ENCODE measurements at places on chromosomes 3 and 15.

- DNase-seq, result no peak
These were observed 4.4 kb upstream of the ABHD5 start for GRCh38 chr3:43686333-43686699.

DNA sequence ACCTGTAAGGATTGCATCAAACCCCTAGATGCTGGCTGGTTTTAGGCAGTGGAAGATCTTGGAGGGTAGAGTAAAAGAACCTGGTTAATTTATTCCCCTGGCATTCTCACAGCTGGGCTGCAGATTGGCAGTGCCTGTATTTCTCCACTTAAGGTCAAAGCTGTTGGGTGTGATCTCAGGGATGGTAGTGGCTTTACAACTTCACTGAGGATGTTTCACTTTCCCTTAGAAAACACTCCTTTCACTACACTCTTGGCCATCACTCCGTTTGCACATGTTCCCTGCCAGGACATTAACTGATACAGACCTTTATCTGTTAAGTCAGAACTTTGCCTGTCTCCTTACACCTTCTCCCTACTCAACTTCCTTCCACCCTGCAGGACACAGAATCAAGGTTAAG lies 779.1 kb upstream of the SEMA6D start:
- no peak for DNase-seq

- no peak for DNase-seq
These were observed 24.1 kb downstream of the CHD2 start for GRCh38 chr15:92924216-92924615.

DNA sequence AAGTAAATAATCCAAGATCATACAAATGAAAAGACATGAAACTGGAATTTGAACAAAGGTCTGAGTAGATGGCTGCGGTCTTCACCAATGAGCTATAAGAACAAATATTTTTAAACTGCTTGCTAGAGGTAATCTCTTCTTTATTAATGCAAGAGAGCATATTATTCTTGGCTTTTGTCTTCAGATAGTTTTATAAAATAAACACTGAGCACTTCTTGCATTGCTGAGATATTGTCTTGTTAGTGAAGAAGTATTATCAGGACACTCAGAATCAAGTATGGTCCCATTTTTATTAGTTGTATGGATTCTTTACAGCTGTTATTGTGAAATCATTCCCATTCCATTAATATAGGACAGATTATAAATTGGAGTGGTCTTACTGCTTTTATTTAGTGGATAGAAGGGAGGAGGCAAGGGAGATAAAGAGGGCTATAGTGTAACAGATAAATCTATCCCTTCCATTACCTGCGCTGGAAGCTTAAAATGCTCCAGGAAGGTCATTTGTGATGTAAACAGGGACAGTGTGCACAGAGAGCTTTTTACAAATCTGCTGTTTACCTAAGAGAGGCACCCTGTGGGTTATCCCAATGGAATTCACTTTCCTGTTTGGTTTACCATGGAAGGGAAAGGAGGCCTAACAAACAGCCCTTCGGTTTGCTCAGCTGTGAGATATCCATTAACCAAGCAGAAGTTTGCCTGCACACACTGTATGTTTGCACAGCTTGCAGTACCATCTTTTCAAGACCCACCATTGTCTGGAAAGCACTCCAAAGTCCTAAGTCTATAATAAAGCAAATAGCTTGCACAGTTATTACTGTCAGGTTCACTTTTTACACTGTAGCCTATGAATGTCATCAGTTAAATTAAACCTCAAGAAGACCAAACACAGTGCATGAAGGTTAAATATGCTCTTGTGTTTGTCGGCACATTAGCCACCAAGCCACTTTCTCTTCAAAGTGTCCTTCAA lies 347.7 kb upstream of the TGFBR2 start:
- DNase-seq, result no peak

Measured in stimulated activated CD4-positive, alpha-beta T cell treated with anti-CD3 and anti-CD28 coated beads, Interleukin-1b, Interleukin-23, amount 100 ng/mL, for 1 hour (primary cell).